ENCODE measurements at places on chromosomes 1 and 21.
A peak's percentile ranks its signal among the peaks of the same experiment; 100 is the strongest.

DNA sequence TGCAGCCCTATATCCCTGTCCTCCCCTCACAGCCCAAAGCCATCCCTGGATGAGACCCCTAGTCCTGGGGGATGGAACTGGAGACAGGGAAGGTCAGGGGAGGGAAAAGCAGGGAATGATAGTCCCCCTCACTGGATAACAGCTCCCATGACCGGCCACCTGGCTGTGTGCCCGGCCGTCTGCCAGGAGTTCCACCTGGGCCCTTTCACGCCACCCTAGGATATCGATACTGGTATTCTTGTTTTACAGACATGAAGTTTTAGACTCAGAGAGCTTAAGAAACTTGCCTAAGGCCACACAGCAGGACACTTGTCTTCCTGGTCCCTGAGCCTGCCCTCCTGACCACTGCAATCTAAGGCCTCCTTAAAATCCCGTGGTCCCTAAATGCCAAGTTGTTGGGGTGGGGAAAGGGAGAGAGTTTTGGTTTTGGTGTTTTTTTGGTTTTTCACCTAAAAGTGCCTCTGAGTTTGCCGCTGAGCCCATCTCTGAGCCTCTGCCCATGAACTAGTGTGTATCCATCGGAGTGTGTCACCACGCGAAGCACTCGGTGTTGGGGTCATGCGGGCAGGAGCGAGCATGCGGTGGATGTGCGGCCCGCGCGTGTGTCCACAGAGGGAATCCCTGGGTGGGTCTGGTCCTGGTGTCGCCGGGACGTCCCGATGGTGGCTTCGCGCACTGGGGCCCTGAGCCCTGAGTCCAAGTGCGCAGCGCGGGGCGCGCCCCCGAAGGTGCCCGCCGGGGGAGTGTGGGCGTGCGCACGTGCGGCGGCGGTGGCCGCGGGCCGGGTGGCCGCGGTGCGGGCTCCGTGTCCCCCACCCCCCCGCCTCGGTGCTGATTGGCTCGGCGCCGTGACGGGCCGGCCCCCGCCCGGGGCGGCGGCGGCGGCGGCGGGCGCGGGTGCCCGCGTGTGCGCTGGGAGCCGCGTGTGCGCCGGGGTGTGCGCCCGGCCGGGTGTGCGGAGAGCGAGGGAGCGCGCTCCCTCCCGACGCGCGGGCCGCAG lies at the start of gene EPHA8:
Gene EPHA8 (plus strand): TSS at position 906 of the 1,000 bp plus-strand sequence. CDS start 147 bp downstream, outside the sequence.
- no peak for DNase-seq

GRCh38 chr1:154145986-154146385 lies 8.9 kb downstream of the NUP210L start:
- DNase-seq: no peak

DNA sequence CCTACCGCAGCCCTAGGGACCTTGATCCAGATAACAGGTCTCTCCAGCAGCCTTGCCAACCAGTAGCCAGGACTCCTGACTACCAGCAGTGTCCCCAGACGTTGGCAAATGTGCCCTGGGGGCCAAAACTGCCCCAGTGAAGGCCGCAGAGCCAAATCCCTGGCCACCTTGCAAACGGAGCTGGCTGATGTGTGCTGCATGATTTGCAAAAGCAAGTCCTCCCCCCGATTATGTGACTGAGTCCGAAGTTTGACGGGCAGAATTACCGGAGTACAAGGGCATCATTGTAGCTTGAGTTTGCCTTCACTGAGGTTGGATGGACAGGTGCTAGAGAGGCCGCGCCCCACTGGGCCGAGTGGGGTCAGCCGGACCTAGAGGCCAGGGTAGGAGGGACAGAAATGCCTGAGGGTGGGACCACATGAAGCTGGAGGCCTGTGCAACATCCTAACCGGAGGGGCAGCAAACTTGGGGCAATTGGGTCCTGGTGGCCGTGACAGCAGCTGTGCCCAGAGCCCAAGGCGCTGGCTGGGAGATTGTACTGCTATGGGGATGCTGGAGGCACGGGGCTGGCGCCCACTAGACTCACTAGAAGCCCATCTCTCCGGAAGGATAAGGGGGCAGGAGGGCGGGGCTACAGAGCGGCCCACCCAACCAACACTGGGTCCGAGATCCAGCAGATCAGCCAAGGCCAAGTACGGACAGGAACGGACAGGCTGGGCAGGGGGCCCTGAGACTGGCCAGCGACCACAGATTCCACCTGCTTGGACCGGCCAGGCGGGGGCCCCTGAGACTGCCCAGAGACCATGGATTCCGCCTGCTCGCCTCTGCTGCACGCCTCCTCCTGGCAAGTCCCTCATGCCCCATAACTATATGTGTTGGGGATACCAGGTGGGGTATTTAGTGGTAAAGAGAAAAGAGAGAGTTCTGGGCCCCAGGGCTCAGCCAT lies 2.8 kb downstream of the ARHGEF16 start:
- no peak for DNase-seq

- no peak for DNase-seq
These were observed 19.2 kb downstream of the CD1D start for GRCh38 chr1:158199849-158200248.

- peak; percentile 74 for DNase-seq
These were observed 14.7 kb upstream of the POFUT2 start for GRCh38 chr21:45302082-45303061.

GRCh38 chr1:161710560-161710959 lies 3.5 kb downstream of the FCRLA start:
- DNase-seq: peak; percentile 28

DNA sequence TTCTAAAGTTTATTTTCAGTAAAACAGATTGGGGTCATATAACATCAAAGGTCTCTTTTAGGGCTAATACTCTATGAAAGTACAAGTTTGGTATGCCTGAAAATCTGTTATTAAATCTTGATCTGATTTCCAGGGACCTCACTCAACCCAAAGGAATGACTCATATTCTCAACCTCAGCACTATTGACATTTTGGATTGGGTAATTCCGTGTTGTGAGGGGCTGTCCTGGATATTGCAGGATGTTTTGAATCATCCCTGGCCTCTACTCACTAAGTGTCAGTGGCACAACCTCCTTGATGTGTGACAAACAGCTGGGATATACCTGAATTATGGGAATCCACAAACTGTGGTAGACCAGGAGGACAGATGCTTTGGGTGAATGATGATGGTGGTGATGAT lies 51.5 kb upstream of the CYP2J2 start:
- peak; percentile 65 for DNase-seq

DNA sequence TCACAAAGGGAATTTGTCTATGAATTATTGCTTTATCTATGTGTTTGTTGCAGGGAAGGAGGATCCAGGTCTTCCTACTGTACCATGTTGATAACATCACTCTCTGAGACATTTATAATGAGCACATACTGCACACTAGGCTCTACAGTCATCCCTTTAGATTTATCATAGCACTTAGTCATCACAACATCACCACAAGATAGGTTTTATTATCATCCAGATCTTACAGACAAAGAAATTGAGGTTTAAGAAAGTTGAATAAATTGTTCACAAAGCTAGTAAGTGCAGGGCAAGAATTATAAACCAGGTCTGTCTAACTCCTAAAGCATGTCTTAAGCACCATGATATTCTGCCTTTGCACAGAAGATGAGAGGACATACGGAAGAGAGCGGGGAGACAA lies 121.1 kb upstream of the ST6GALNAC5 start:
- peak; percentile 62 for DNase-seq

DNA sequence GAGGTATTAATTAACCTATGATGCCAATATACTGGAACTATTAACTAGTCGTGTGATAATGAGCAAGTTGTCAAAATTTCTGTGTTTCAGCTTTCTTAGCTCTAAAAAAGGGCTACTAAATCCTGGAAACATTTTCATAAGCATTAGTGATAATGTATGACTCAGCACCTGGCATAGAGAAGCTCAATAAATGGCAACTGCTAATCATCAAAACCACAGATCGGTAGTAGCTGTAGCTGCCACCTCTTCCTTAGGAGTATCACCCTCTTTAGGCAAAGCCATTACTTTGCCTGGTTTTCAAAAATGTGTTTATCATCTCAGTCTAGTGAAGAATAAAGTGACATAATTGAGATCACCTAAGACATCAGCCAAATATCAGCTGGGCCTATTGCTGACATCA lies 75.5 kb downstream of the TPR start:
- no peak for DNase-seq

Data from fibroblast of skin of right biceps (primary cell).